ENCODE measurements at places on chromosomes 2 and 18. TPM values are rescaled to one million over a fixed set of nuclear protein-coding genes. Genes with fewer than 3 reads are reported as not detected.

CD28 gene
- 3.3 TPM for total RNA-seq

DNA sequence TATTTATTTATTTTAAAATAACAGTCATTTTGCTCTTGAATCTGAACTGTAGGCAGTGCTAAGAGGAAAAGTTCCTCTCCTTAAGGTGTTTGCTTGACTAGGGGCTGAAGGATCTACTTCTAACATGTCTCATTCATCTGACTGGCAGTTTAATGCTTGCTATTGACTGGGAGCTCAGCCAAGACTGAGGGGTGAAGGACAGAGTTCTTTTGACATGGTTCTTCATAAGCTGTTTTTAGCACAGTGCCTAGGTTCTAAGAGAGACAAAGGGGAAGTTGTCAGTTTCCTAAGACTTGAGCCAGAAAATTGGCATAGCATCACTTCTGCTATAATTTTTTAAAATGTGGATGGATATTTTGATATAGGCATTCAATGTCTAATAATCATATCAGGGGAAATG, 73.0 kb downstream of the COMMD1 start:
- no peak for DNase-seq
- no peaks in the 10 kb centered on the region for H3K27me3 ChIP-seq
- H3K36me3 ChIP-seq, result no peaks in the 10 kb centered on the region

ASB18 gene
- total RNA-seq, result not detected

DNA sequence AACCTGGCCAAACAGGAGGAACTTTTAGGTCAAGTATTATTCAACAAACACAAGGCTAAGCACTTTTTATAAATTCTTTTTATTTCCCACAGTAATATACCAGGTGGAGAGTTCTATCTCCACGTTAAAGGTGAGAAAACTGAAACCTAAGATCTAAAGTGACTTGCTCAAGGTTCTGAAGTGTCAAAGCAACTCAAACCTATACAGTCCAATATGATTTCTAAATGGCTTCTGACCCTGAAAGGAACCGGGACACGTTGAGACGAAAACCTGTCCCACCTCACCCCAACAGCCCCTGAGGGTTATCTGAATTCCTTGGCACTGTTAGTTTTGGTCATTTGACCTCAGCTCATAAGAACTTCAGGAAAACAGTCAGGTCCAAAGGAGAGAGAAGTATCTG, 814.5 kb upstream of the LRATD1 start:
- H3K36me3 ChIP-seq, result no peaks in the 10 kb centered on the region
- no peak overlapping the region for H3K27ac ChIP-seq
- no peaks in the 10 kb centered on the region for H3K4me1 ChIP-seq
- H3K27me3 ChIP-seq, result no peaks in the 10 kb centered on the region
- no peak overlapping the region for H3K4me3 ChIP-seq

- no peak overlapping the region for H3K4me3 ChIP-seq
- H3K4me1 ChIP-seq, result no peaks in the 10 kb centered on the region
- no peak for DNase-seq
- H3K27me3 ChIP-seq, result no peaks in the 10 kb centered on the region
- H3K36me3 ChIP-seq, result no peaks in the 10 kb centered on the region
These were observed 136.0 kb upstream of the FAM98A start for GRCh38 chr2:33735096-33735495.

DNA sequence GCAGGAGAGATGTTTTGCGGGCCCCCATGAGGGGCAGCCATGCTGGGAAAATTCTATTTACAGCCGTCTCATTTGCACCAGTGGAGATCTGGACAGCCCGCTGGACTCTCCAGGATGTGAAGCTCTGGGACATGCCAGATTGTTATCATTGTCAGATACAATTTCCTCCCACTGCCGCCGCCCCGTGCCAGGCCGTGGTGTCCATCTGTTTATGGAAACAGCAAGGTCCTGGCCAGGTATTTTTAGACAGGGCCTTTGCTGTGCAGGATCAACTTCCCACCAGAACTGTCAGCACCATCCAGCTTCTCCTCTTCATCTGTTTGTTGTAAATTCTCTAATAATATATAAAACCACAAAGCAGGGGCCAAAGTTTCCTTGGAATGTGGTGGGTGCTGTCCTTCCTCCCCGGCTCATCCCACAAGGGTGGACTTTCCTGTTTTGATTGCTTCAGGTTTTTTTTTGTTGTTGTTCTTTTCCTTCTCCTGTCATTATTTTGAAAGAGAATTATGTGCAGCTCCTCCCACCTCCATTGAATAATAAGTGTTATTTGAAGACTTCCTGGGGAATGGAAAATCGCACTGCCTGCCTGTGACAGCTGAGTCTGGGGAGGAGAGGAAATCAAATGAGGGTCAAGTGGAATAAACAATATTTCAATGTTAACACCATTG, 398.1 kb downstream of the TNS1 start:
- H3K27ac ChIP-seq, result no peak overlapping the region
- no peak overlapping the region for H3K4me3 ChIP-seq
- no peak for DNase-seq
- H3K27me3 ChIP-seq, result no peaks in the 10 kb centered on the region
- no peaks in the 10 kb centered on the region for H3K36me3 ChIP-seq

DNA sequence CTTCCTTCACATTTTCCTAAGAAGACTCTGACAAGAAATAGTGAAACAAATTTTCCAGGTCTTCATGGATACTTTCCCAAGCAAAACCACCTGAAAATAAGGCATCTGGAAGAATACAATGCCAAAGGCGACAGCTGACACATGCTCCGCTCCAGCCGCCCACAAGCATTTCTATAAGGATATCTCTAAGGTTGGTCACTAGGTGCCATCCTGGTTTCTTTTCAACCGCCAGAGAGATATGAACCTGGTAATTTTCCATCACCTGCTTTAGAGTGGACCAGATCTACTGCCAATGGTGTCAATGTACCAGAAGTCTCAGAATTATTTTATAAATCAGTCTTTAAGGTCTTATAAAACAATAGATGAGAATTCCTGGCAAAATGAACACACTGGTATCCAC, 97.2 kb downstream of the GAREM1 start:
- H3K4me3 ChIP-seq, result no peak overlapping the region
- H3K27me3 ChIP-seq, result no peaks in the 10 kb centered on the region
- DNase-seq, result no peak

DNA sequence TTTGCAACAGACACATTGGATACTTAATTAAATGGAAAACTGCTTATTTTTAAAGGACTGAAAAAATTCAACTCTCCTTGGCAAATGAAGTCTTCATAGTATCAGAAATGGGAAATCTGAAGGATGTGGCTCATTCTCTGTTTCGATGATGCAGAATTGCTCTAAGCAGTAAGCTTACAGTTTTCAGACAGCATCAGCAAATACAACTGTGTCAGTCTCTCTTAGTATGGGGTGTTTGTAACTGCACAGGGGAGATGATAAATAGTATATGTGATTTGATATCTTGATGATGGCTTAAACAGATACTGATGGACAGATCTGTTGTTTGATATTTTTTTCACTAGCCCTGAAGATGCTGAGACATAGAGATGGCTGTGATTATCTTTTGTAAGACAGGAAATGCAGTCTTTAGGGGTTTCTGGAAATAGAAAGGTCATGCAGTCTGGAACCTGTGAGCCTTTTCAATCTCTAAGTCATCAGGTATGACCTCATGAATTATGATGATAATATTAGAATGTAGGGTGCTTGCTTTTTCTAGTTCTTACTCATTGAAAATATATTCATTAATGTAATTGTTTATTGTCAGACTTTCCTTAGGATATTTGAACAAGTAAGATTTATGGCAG, 84.2 kb downstream of the SLC4A10 start:
- H3K36me3 ChIP-seq, result no peaks in the 10 kb centered on the region
- H3K4me1 ChIP-seq, result no peaks in the 10 kb centered on the region
- no peak overlapping the region for H3K4me3 ChIP-seq
- no peaks in the 10 kb centered on the region for H3K27me3 ChIP-seq

- H3K27me3 ChIP-seq, result no peaks in the 10 kb centered on the region
- H3K36me3 ChIP-seq, result no peaks in the 10 kb centered on the region
- H3K27ac ChIP-seq, result no peak overlapping the region
These were observed 489.3 kb downstream of the SOX11 start for GRCh38 chr2:6181525-6181924.

CIB4 gene
- total RNA-seq, result not detected

DNA sequence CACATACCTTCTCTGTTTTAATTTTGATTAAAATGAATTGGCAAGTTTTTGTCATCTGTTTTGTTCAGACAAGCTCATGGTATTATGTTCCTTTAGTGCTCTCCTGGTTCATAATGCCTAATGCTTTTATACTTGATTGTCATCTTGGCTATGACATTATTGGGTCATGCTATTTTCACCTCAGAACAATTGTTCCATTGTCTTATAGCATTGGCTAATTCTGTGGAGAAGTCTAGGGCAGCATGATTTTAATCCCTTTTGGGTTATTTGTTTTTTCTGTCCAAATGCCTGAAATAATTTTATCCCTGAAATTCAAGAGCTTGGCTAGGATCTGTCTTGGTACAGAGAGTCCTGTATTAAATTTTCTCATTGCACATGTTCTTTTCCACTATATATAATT, 83.8 kb upstream of the CCDC85A start:
- H3K4me1 ChIP-seq, result no peaks in the 10 kb centered on the region
- no peaks in the 10 kb centered on the region for H3K36me3 ChIP-seq
- H3K27ac ChIP-seq, result no peak overlapping the region
- DNase-seq, result no peak
- no peak overlapping the region for H3K4me3 ChIP-seq

ZAP70 gene
- 883 TPM for total RNA-seq

LYPD1 gene
- not detected for total RNA-seq

DNAH6 gene
- 0.60 TPM for total RNA-seq

GRCh38 chr2:236762628-236763027, 193.0 kb downstream of the ACKR3 start:
- no peaks in the 10 kb centered on the region for H3K36me3 ChIP-seq
- H3K4me3 ChIP-seq, result no peak overlapping the region
- peaks cover 2% of the 10 kb centered on the region for H3K27me3 ChIP-seq
- no peaks in the 10 kb centered on the region for H3K4me1 ChIP-seq

DNA sequence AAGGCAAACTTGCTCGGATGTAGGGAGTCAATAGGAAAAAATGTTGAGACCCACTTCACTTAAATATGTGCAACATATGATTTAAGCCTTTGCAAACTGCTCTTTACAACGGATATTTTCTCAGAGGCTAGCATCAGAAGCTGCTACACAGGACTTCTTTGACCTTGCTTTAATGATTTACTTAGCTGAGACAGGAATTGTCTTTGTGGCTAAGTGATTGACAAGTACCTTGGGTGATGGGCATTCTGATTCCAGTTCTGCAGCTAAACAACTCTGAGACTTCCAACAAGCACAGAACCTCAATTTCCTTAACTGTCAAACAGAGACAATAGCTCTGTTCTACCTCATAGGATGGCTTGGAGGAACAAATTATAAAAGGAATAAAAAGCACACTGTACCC, 150.2 kb downstream of the NCKAP5 start:
- no peak overlapping the region for H3K27ac ChIP-seq
- H3K4me3 ChIP-seq, result no peak overlapping the region
- no peaks in the 10 kb centered on the region for H3K36me3 ChIP-seq
- no peaks in the 10 kb centered on the region for H3K4me1 ChIP-seq
- no peaks in the 10 kb centered on the region for H3K27me3 ChIP-seq

GRCh38 chr2:194591192-194591591, 1065.8 kb upstream of the SLC39A10 start:
- H3K36me3 ChIP-seq, result no peaks in the 10 kb centered on the region
- H3K27ac ChIP-seq, result no peak overlapping the region
- no peak for DNase-seq
- no peaks in the 10 kb centered on the region for H3K4me1 ChIP-seq
- no peaks in the 10 kb centered on the region for H3K27me3 ChIP-seq

- H3K4me3 ChIP-seq, result no peak overlapping the region
- DNase-seq, result no peak
- H3K36me3 ChIP-seq, result no peaks in the 10 kb centered on the region
These were observed 70.2 kb downstream of the SPTBN1 start for GRCh38 chr2:54526226-54526879.

SRD5A2 gene
- not detected for total RNA-seq

DNA sequence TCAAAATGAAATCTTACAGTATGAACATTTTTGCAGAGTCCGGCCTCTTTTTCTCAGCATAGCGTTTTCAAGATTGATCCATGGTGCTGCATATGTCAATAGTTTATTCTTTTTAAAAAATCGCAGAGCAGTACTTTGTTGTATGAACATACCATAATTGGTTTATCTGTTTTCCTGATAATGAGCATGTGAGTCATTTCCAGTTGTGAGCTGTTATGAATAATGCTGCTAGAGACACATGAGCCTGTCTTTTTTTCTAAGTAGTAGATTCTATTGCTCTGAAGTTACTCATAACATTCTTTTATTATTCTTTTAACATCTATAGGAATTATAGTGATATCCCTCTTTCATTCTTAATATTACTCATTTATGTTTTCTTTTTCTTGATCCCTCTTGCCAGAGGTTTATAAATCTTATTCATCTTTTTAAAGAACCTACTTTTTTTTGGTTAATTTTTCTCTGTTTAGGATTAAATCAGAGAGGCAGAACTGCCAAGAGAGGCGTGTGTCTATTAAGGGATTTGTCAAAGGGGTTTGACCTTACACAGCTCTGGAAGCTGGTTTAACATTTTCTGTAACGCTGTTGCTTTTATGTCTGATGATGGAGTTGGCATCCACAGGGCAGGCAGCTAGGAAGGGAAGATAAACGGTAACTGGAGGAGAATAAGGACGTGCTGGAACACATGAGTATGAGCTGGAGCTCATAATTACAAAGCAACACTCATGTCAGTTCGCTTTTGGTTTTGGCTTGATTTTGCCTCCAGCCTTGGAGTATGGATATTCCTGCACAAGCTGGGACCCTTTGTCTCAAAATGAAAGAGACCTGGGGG, 47.4 kb downstream of the MGAT5 start:
- H3K36me3 ChIP-seq, result no peaks in the 10 kb centered on the region
- no peak for DNase-seq
- H3K4me3 ChIP-seq, result no peak overlapping the region
- no peaks in the 10 kb centered on the region for H3K27me3 ChIP-seq

- no peaks in the 10 kb centered on the region for H3K27me3 ChIP-seq
- DNase-seq, result no peak
- H3K4me3 ChIP-seq, result no peak overlapping the region
- H3K4me1 ChIP-seq, result no peaks in the 10 kb centered on the region
- no peaks in the 10 kb centered on the region for H3K36me3 ChIP-seq
- no peak overlapping the region for H3K27ac ChIP-seq
These were observed 25.7 kb upstream of the RIT2 start for GRCh38 chr18:43141208-43141607.

DNA sequence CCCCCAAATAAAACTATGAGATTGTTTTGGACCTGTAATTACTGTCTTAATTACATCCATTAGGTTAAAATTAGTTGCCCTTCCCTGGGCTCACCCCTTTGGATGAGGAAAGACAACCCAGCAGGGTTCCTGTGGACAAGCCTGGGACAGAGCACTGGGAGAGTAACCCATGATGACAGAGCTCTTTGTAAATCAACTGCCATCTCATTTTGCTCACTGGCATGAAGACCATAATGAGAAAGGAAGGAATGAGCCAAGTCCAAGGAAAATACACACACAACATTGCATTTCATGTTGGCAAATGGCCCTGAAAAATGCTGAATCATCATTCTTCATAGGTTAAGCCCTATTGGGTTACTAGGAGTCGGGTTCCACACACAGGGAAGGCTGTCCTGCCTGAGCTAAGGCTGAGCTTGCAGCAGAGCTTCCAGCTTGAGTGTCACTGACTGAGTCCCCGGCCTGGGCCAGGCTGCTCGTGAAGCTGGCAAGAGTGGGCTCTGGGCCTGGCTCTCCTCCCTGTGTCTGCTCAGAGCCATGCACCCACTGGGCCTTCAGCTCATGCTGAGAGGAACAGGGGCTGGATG, 94.1 kb upstream of the ACAA2 start:
- H3K4me1 ChIP-seq, result no peaks in the 10 kb centered on the region
- H3K4me3 ChIP-seq, result no peak overlapping the region
- DNase-seq, result no peak
- no peaks in the 10 kb centered on the region for H3K36me3 ChIP-seq
- no peaks in the 10 kb centered on the region for H3K27me3 ChIP-seq

GRCh38 chr18:69664399-69664798, 263.7 kb downstream of the DOK6 start:
- H3K27ac ChIP-seq, result no peak overlapping the region
- H3K36me3 ChIP-seq, result no peaks in the 10 kb centered on the region
- peaks cover 4% of the 10 kb centered on the region for H3K4me1 ChIP-seq
- no peak for DNase-seq
- no peaks in the 10 kb centered on the region for H3K27me3 ChIP-seq

FAM117B gene
- total RNA-seq, result 11.6 TPM

Data from natural killer cell (primary cell).